ENCODE measurements at places on chromosomes 6 and 20. TPM values are rescaled to one million over a fixed set of nuclear protein-coding genes. Genes with fewer than 3 reads are reported as not detected.

The CFAP61 gene
- total RNA-seq = 0.79 TPM

The TRIM31 gene
- 0.11 TPM for total RNA-seq

The SPEF1 gene
- 0.22 TPM for total RNA-seq

The CRIP3 gene
- not detected for total RNA-seq

The MMP24 gene
- total RNA-seq = 1.7 TPM

The EYS gene
- not detected for total RNA-seq

The SEL1L2 gene
- total RNA-seq = not detected

The HLA-DQB1 gene
- not detected for total RNA-seq

The DDAH2 gene
- total RNA-seq = 147 TPM

The CRNKL1 gene
- 22.7 TPM for total RNA-seq

The SAMD10 gene
- 0.65 TPM for total RNA-seq

The HUS1B gene
- 0.22 TPM for total RNA-seq

The VGLL2 gene
- total RNA-seq = not detected

The CBLN4 gene
- total RNA-seq = not detected

The CST1 gene
- total RNA-seq = not detected

The CTCFL gene
- total RNA-seq = under 0.01 TPM

The FOXP4 gene
- 4.6 TPM for total RNA-seq

The DEFB124 gene
- total RNA-seq = not detected

The MUC22 gene
- total RNA-seq = not detected

The TMEM244 gene
- not detected for total RNA-seq

The TRDN gene
- total RNA-seq = 0.76 TPM

The SPAG4 gene
- total RNA-seq = 2.7 TPM

The ALDH8A1 gene
- 0.11 TPM for total RNA-seq

The CAGE1 gene
- 0.22 TPM for total RNA-seq

The DACT2 gene
- total RNA-seq = 0.65 TPM

The BAG2 gene
- total RNA-seq = 3.0 TPM
